ENCODE measurements at places on chromosomes 3 and 15. TPM values are rescaled to one million over a fixed set of nuclear protein-coding genes. Genes with fewer than 3 reads are reported as not detected.
A peak's percentile ranks its signal among the peaks of the same experiment; 100 is the strongest.

The RETNLB gene
- not detected for total RNA-seq

The CYP11A1 gene
- 4.6 TPM for total RNA-seq

The TMED3 gene
- total RNA-seq = 80.6 TPM

The GOLGA6L7 gene
- total RNA-seq = not detected

The RABL3 gene
- total RNA-seq = 35.4 TPM

The GOLGA6D gene
- total RNA-seq = 0.16 TPM

The CCDC9B gene
- total RNA-seq = 14.1 TPM

The MAP1A gene
- 12.8 TPM for total RNA-seq

The CPN2 gene
- 0.16 TPM for total RNA-seq

The NUP210 gene
- 14.7 TPM for total RNA-seq

The TPRG1 gene
- 29.2 TPM for total RNA-seq

- no peak overlapping the region for H3K4me3 ChIP-seq
- H3K36me3 ChIP-seq = no peaks in the 10 kb centered on the region
- H3K27ac ChIP-seq = no peak overlapping the region
Observed at GRCh38 chr15:76533995-76534394, 197.4 kb downstream of the ISL2 start.

DNA sequence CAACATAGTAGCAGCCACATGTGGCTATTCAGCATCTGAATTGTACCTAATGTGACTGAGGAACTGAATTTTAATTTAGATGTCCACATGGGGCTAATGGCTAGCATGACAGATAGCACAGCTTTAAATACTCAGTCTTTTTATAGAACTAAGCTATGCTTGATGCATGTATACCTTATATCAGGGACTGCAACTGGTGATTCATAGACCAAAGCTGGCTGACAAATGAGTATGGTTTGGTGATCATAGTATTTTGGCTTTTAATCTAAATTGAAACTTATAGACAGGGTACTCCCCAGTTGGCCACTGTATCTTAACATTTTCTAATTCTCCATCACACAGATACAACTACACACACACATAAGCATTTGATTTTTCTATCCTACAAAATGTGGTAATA, 83.6 kb downstream of the IGSF11 start:
- DNase-seq = no peak
- no peaks in the 10 kb centered on the region for H3K27me3 ChIP-seq
- no peak overlapping the region for H3K4me3 ChIP-seq

- H3K4me3 ChIP-seq = peak overlapping the region; percentile 28
- H3K36me3 ChIP-seq = no peaks in the 10 kb centered on the region
- no peaks in the 10 kb centered on the region for H3K27me3 ChIP-seq
- H3K4me1 ChIP-seq = no peaks in the 10 kb centered on the region
- no peak for DNase-seq
Observed at GRCh38 chr15:91561371-91562100, 292.0 kb upstream of the SLCO3A1 start.

DNA sequence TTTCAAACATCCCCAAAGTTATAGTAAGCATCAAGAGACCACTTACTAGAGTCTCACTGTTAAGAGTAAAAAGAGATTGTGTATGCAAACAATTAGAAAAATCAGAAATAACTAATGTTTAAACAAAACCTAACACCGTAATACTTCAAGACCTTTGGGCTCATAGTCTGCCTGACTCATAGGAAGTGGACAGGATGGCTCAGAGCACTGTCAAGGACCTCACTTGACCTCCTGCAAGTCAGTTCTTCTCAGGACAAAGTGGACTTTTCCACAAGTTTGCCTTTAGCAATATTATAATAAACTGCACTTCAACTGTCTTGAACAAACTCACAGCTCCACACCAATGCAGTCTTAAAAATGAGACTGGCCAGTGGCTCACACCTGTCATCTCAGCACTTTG, 34.8 kb downstream of the IL12A start:
- DNase-seq = no peak
- H3K27me3 ChIP-seq = no peaks in the 10 kb centered on the region
- no peak overlapping the region for H3K27ac ChIP-seq
- H3K4me1 ChIP-seq = no peaks in the 10 kb centered on the region

- no peak overlapping the region for H3K27ac ChIP-seq
- H3K4me1 ChIP-seq = no peaks in the 10 kb centered on the region
- H3K27me3 ChIP-seq = no peaks in the 10 kb centered on the region
- peaks cover 6% of the 10 kb centered on the region for H3K36me3 ChIP-seq
- H3K4me3 ChIP-seq = no peak overlapping the region
Observed at GRCh38 chr15:80127911-80128310, 24.9 kb upstream of the FAH start.

DNA sequence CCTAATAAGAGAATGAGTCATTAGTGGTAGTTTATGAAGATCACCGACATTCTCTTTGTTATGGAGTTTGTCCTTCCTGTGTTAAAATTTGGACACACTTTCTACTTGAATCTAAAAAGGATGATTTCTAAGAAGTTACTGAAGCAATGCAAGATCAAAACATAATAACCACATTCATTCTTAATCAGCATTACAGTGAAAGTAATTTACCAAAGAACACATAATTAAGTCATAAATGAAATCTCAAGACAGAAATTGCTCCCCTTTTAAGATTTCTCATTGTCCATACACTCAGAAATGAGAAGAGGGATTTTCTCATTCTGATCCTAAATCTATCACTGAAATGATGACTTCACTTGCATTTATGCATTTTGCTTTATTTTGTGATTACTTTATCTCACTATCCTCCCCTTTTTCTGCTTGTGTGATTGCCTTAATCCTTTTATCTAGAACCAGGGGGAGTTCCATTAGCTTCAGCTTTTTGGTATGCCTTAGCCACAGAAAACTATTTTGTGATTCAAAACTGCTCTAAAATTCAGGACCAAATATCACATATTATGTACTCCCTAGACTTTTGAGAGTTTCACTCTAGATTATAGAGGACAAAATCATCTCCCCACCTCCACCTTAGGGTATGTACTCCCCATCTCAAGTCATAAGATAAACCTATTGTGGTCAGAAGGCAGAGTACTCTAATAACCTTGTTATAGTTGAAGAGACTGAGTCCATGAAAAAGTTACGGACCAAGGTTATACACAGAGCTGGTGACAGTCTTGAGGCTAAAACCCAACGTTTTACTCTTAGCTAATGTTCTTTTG, 817.6 kb upstream of the CFAP20DC start:
- no peak overlapping the region for H3K27ac ChIP-seq
- no peak for DNase-seq
- no peaks in the 10 kb centered on the region for H3K27me3 ChIP-seq
- H3K36me3 ChIP-seq = no peaks in the 10 kb centered on the region
- H3K4me1 ChIP-seq = no peaks in the 10 kb centered on the region

DNA sequence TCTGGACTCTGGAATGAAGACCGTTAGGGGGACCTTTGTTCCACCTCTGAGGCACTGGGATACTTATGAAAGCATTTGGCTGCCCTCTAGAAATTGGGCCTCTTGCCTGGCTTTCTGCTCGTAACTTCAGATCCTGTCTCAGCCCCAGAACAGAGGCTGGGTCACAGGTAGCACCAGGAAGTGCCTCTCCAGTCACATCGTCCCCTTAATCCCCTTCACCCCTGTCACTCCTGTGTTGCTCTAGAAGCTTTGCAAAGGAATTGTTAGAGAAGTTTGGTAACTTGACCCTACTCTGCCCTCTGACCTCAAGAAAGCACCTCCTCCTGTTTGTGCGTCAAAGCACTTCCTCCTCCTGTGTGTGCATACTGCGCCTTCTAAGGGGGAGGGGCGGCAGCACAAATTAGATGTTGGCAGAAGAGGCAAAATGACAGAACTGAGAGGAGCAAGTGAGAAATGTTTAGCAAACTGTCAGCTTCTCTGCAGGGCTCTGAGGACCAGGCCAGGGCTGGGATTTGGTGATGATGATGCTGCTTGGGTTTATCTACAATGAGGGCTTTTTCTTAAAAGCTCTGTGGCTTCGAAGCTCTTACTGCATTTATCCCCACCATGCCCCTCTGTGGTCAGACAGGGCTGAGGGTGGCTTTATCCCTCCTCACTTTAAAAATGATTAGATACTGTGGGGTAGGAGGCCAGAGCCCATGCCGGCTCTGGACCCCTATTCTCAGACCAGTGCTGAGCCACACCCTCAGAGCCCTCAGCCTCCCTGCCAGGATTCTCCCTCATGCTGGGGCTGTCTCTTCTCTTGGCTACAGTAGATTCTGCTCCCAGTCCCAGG, 76.2 kb downstream of the LARS2 start:
- no peak overlapping the region for H3K4me3 ChIP-seq
- H3K4me1 ChIP-seq = no peaks in the 10 kb centered on the region
- H3K27ac ChIP-seq = no peak overlapping the region
- DNase-seq = no peak

- no peak for DNase-seq
- no peaks in the 10 kb centered on the region for H3K36me3 ChIP-seq
- no peak overlapping the region for H3K27ac ChIP-seq
- H3K4me1 ChIP-seq = no peaks in the 10 kb centered on the region
Observed at GRCh38 chr3:36077320-36077719, 303.0 kb upstream of the STAC start.

GRCh38 chr3:183172051-183172639, 9.6 kb upstream of the LAMP3 start:
- H3K4me3 ChIP-seq = no peak overlapping the region
- DNase-seq = no peak
- H3K27ac ChIP-seq = no peak overlapping the region
- H3K4me1 ChIP-seq = no peaks in the 10 kb centered on the region
- peaks cover 15% of the 10 kb centered on the region for H3K27me3 ChIP-seq

DNA sequence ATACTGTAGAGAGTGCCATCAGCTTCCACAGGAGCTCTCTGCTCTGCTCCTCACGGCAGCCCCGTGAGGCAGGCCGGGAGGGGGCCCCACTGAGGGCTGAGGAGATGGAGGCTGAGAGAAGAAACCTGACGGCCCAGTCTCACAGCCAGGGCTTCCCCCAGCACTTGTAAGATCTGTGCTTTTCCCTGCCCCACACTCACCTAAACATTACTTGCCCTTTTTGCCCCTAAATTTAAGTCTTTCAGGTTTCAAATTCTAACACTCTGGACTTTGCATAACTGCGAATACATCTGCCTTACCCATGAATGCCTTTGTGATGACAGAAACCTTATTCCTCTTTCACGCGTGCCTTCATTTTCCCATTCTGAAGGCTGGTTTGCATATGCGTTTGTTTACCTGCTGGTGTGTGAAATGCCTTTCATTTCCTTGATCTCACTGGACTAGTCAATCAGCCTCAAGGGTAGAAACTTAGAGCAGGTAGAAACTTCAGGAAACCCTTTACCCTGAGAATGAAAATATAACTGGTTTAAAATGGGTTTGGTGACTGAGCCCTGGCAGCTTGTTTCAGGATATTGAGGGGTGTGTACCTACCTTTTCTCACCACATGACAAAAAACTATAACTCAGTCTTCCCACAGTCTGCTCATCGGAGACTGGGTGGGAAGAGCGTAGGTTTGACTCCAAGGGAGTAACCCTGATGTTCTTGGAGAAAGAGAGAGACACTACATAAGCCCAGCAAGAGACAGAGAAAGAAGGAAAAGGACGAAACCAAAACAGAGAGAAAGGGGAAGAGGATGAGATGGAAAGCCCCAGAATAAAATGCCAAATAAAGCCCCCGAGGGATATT, 20.1 kb downstream of the SLC12A8 start:
- H3K36me3 ChIP-seq = no peaks in the 10 kb centered on the region
- H3K4me1 ChIP-seq = no peaks in the 10 kb centered on the region
- no peak overlapping the region for H3K27ac ChIP-seq
- no peak overlapping the region for H3K4me3 ChIP-seq

GRCh38 chr3:133895208-133896001, at the start of gene RAB6B:
TSS of gene RAB6B (minus strand) at chr3:133895882. CDS start at chr3:133895466, 416 bp downstream.
- no peaks in the 10 kb centered on the region for H3K4me1 ChIP-seq
- no peak for DNase-seq
- H3K36me3 ChIP-seq = no peaks in the 10 kb centered on the region

GRCh38 chr3:186476541-186476940, 67.6 kb downstream of the CRYGS start:
- DNase-seq = no peak
- H3K27ac ChIP-seq = no peak overlapping the region
- no peaks in the 10 kb centered on the region for H3K27me3 ChIP-seq
- H3K36me3 ChIP-seq = no peaks in the 10 kb centered on the region
- H3K4me3 ChIP-seq = no peak overlapping the region
- H3K4me1 ChIP-seq = no peaks in the 10 kb centered on the region

DNA sequence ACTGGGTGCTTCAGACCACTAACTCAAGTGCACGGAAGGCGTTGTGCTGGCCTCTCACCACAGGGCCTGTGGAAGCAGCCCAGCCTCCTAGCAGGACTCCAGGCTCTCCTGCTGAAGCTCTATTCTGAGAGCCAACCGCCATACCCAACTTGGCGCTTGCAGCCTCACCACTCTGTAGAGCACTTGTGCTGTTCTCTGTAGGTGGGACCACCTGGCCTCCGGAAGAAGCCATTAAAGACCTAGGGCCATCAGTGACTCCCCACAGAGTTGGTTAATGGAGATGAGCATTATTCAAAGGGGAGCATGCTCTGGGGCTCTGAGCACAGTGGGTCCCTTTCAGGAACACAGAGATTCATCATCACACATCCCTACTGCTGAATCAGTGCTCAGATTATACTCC, 50.9 kb downstream of the C3orf85 start:
- H3K36me3 ChIP-seq = no peaks in the 10 kb centered on the region
- no peak overlapping the region for H3K4me3 ChIP-seq
- no peaks in the 10 kb centered on the region for H3K27me3 ChIP-seq
- H3K27ac ChIP-seq = no peak overlapping the region

GRCh38 chr3:11807686-11808085, 39.0 kb downstream of the TAMM41 start:
- no peak for DNase-seq
- peak overlapping the region; percentile 79 for H3K27ac ChIP-seq
- H3K4me3 ChIP-seq = no peak overlapping the region
- peaks cover 5% of the 10 kb centered on the region for H3K36me3 ChIP-seq
- H3K27me3 ChIP-seq = no peaks in the 10 kb centered on the region
